Fibroblast of skin of back (primary cell): ENCODE measurements at places on chromosomes 12 and 14.

- DNase-seq: no peak
These were observed 23.6 kb downstream of the TCHP start for GRCh38 chr12:109923481-109924245.

- peak; percentile 45 for DNase-seq
These were observed at the start of gene FLVCR2 for GRCh38 chr14:75578102-75578785. TSS of gene FLVCR2 (plus strand) at chr14:75578620. CDS start at chr14:75578973, 353 bp downstream.

DNA sequence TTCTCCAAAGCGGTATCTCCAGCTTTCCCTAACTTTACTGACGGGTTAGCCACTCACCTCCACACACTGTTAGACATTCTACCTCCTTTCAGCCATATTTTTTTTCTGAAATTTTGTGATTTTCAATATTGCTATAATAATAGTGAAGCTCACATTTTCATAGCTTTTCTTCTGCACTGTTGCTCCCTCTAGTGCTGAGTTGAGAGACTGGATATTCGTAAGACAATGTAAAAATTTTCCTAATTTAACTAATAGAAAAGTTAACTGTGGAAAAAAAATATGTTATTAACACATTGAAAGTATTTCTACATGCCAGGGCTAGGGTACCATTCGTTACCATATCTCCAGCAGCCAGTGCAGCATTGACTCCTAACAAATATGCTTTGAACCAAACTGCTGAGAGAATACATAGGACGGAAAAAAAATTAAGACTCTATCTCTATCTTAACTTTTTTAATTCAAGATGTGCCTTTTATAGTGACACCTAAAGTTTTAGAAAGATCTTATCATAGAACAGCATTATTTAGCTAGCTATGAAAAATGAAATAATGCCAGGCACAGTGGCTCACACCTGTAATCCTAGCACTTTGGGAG, 48.7 kb upstream of the ABCC9 start:
- DNase-seq: peak; percentile 40

DNA sequence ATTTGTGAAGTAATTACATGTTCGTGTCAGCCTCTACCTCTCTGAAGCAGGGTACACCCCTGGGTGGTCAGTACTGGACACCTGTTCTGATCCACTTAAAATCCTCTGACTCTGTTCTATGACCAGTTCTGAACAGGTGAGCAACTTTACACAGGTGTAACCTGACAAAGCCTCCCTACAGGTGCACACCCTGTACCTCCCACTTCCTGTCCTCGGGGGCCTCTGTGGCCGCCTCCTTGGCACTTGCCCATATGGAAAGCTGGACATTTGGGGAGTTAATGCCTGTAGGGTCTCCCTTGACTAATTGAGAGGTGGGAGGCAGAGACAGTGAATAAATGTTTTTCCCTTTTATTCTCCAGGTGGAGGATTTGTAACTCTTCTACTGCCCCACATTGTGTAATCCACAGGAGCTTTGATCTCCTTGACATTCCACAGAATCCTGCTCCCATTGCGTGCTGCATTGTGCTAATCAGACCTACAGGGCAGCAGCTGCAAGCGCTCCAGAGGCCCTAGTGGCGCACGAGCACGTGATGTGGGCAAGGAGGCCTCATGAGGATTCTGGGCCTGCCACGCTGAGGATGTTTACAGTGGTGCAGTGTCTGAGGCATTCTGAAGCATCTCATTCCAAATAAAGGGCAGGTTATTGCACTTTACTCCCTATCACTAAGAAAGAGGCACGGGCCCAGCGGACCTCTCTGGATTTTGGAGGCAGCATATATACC, 45.8 kb upstream of the BATF start:
- DNase-seq: no peak

- no peak for DNase-seq
These were observed 64.5 kb upstream of the HMGA2 start for GRCh38 chr12:65759735-65760134.
